ENCODE measurements at places on chromosomes 4 and X.

DNA sequence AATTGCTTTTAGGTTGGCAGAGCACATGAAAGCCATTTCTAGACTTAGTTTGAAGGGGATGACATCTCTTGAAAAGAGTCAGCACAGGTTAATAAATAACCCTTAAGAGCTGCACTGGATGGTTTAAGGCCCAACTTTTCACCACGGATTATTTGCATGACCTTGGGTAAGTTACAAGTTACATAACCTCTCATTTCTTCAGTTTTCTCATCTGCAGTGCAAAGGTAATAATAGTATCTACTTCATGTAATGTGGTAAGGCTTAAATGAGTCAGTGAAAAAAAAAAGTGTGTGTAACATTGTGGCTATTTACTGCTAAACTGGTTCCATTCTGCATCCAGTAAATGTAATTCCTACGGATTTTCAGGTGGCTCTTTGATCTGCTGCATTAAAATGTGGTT, 715.8 kb downstream of the CCSER1 start:
- DNase-seq = no peak

- DNase-seq = no peak
Observed at GRCh38 chr4:176443117-176443516, 123.4 kb downstream of the SPCS3 start.

DNA sequence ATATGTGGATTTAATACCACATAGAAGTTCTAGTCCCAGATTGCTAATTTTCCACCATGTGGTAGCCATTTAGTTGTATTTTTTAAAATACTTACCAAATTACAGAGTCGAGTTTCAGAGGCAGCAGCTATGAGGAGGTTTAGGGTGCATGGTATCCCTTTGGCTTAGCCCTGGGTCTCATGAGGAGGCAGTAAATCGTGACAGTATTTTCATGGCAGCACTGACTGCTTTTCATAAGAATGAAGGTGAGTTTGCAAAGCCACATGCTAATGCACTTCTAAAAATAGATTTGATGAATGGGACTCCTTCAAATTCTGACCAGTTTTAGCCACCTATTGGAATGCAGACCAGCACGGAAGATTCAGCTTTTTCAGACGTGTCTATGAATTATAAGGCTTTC, 114.0 kb upstream of the FRG1 start:
- DNase-seq = no peak

GRCh38 chrX:105191878-105192277, 28.6 kb downstream of the TEX13A start:
- no peak for DNase-seq

DNA sequence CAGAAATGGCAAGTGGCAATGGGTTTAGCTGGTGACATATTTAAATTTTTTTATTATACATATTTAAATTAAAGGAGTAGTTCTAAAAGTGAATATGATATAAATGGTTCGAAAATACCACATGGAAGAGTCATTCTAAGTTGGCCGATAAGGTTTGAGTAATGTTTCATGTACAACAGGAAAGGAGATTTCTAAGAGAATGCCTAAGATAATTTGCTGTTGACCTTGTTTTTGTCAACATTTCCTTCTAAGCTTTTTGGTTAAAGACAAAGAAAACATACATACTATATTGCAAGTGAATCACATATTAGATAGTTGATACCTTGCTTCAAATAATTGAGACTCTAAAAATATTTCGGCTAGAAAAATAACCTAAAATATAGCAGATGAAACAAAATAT, 526.6 kb upstream of the SLIT2 start:
- no peak for DNase-seq

DNA sequence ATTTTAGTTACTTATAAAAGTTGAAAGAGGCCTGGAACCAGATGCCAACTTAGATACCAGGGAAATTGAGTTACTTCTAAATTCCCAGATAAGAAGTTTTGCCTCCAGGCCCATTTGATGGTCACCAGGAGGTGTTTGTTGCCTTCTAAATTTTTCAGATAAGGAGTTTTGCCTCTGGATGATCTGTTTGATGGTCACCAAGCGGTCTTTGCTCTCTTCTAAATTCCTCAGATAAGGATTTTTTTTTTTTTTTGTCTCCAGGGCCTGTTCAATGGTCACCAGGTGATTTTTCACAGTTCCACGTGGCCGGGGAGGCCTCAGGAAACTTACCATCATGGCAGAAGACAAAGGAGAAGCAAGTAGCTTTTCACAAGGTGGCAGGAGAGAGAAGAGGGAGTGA, 66.5 kb downstream of the FAM9B start:
- DNase-seq = no peak

GRCh38 chrX:155880586-155881157, 473 bp upstream of the VAMP7 start:
- DNase-seq = no peak

- DNase-seq = no peak
Observed at GRCh38 chrX:154429711-154430110, 1.2 kb downstream of the ATP6AP1 start.

DNA sequence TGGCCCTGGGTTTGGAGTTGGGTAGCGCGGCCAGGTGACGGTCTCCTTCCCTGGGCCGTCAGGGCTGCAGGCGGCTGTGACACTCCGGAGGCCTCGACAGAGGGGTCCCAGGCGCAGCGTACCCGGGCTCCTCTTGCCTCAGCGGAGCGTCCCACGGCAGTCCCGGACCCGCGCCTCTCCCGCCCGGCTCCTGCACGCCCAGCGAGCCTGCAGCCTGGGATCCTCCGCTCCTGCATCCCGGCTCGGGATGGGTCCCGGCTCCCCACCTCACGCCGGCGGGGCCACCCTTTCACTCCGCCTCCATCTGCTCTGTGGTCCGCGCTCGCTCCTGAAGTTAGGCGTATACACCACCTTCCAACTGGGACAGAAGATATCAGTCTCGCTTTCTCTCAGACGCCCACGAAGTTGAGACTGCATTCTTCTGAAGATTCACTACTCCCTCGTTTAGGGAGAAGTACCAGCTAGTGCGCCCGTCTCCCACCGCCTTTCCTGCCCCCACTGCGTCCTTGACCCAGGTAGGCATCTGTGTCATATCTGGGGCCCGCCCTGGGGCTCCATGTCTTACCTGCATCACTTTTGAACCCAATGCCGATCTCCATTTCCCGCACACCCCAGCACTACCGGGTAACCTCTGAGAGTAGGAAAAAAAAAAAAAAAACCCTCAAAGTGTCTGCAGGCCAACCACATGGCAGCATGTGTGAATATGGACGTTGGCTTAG, 32.3 kb upstream of the KDR start:
- no peak for DNase-seq

- DNase-seq = no peak
Observed at GRCh38 chrX:98523521-98523920, 1639.8 kb downstream of the RPA4 start.

- no peak for DNase-seq
Observed at GRCh38 chr4:62448911-62449310, 1248.8 kb downstream of the ADGRL3 start.

DNA sequence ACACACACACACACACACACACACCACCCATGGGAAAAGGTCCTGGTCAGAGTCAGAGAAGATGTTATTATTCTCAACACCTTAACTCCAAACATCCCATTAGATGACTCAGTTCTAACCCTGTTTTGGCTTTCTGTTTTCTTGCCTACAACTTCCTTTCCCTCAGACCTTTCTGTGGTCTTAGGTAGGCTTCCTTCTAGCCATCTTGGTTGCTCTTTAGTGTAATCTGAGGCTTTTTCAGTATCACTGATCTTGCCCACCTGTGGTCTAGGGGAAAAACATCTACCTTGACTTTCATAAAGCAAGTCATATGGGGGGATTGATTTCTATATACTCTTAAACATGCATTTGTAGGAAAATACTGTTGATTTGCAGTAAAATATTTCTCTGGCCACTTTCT, 56.9 kb downstream of the ATG4A start:
- no peak for DNase-seq

DNA sequence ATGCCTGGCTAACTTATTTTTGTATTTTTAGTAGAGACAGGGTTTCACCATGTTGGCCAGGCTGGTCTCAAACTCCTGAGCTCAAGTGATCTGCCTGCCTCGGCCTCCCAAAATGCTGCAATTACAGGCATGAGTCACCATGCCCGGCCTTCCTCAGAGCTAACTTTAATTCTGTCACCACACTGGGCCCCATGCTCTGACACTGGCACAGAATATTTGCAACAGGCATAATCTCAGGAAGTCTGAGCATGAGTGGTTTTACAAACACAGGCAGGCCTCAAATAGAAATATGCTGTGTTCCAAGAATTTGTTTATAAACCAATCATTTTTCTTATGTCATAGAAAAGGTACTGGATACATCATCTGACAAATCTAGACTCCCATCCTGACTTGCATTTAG, 32.7 kb upstream of the FAM9C start:
- DNase-seq = no peak

GRCh38 chr4:14771504-14772175, 230.6 kb upstream of the CPEB2 start:
- DNase-seq = no peak

GRCh38 chr4:37388681-37389365, 144.3 kb downstream of the NWD2 start:
- no peak for DNase-seq

DNA sequence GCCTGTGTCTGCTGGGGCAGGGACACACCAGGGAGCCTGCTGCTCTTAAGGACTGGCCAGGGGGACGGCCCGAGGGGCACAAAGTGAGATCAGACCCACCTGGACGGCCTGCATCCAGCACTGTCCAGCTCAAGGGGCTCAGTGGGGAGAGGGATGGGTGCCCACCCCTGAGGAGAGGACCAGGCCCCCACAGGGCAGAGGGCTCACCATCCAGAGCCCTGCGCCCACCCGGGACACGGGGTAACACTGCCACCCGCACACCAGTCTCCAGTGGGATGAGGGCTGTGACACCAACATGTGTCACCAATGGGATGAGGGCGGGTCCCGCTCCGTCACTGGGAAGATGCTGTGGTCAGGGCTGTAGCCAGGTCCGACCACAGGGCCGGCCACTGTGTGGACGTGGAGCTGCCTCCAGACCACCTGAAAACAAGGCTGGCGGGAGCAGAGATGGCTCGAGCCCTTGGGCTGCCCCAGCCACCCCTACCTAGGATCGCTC, 13.2 kb downstream of the DGKQ start:
- no peak for DNase-seq

- DNase-seq = no peak
Observed at GRCh38 chr4:77349796-77350195, 192.8 kb downstream of the CCNG2 start.

- no peak for DNase-seq
Observed at GRCh38 chrX:150036181-150036580, 97.9 kb upstream of the EOLA2 start.

All from progenitor cell of endocrine pancreas (in vitro differentiated cells).